ENCODE measurements at places on chromosomes 6 and 20. TPM values are rescaled to one million over a fixed set of nuclear protein-coding genes. Genes with fewer than 3 reads are reported as not detected.

GRCh38 chr20:48808382-48809034, 19.3 kb downstream of the PREX1 start:
- no peak for DNase-seq

Gene PXMP4
- 6.1 TPM for total RNA-seq

DNA sequence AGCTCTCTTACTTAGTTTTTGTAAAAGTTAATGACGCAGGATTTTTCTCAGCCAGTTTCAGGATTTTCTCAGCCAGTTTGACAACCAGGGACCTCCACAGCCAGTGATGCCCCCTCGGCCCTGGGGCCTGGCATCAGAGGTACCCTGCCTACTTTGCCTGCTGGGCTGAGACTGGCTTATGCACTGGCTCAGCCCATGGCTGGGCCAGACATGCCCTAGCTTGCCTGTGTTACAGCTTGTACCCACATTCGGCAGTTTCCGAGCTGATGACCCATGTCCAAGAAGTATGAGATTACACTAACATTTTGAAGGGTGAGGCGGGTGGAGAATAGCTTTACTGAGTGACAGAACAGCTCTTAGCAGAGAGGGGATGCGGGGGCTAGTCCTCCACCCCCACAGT, 406.1 kb upstream of the HSF2 start:
- no peak for DNase-seq

Gene RAET1G
- total RNA-seq: not detected

Gene CCM2L
- total RNA-seq: 1.5 TPM

DNA sequence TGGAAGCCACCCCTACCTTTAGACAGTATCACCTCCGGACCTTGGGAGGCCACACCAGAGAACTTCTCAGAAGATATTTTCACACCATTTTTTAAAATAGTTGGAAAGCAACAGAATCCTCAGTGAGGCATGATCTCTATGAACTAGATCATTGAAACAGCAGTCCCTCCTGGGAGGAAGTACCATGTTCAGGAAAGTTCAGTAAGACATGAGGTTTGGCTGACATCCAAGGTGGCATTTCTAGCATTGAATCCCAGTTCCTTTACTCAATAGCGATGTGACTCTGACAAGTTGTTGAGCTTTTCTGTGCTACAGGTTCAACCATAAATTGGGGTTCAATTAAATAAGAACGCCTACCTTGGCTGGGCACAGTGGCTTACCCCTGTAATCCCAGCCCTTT, 169.0 kb downstream of the TBC1D7 start:
- DNase-seq: no peak

Gene WFDC6
- not detected for total RNA-seq

Gene FILIP1
- total RNA-seq: 0.73 TPM

- peak; percentile 25 for DNase-seq
Measured at GRCh38 chr6:17281497-17282481, 628 bp downstream of the RBM24 start.

- DNase-seq: no peak
Measured at GRCh38 chr6:32396028-32396427, 11.0 kb downstream of the BTNL2 start.

DNA sequence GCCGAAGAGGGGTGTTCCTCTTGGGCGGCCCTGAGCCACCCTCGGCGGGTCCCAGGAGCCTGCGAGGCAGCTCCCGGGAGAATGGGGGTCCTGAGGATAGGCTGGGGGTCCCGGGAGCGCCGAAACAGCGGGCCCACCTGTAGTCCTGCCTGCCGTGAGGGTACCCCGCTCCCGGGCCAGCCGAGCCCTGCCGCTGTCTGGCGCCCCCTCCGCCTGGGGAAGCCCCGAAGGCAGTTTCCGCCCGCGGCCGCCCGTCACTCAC, 280 bp downstream of the SPATA2 start:
- DNase-seq: no peak

- DNase-seq: no peak
Measured at GRCh38 chr6:34491091-34491430, 25.2 kb downstream of the PACSIN1 start.

All from progenitor cell of endocrine pancreas (in vitro differentiated cells).